ENCODE measurements at places on chromosomes 13 and 19.

GRCh38 chr13:25746131-25746530, 305.7 kb downstream of the SHISA2 start:
- DNase-seq: no peak

- DNase-seq: no peak
Observed at GRCh38 chr13:85590231-85590931, 208.8 kb downstream of the SLITRK6 start.

- no peak for DNase-seq
Observed at GRCh38 chr13:98343461-98343860, 166.4 kb upstream of the RNF113B start.

GRCh38 chr13:70107498-70108281, at the start of gene ATXN8OS:
TSS of gene ATXN8OS (plus strand) at chr13:70107826.
- DNase-seq: no peak

- peak; percentile 99 for DNase-seq
Observed at GRCh38 chr19:16315825-16316505, 8.7 kb upstream of the KLF2 start.

DNA sequence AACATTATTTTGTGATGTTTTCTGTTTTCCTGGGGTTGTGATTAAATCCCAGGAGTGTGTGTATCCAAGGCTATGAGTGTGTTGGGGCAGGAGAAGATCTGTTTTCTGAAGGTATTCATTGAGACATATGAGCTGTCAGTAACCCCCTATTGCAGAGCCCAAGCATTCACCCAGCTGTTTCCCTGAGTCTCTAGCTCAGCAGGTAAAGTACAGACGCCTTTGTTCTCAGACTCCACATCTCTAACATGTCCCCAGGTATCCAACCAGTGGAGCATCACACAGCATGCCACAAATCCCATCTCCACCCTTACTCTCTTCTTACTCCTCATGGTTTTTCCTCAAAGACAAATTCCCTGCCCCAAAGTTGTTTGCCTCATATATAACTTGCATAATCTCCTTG, 213.6 kb downstream of the PCDH20 start:
- DNase-seq: no peak

All from fibroblast of skin of scalp (primary cell).